Fibroblast of lung (primary cell): ENCODE measurements at places on chromosomes 1 and 21. TPM values are rescaled to one million over a fixed set of nuclear protein-coding genes. Genes with fewer than 3 reads are reported as not detected.

GRCh38 chr1:42533101-42533863 is 70.2 kb downstream of the CCDC30 start:
- no peak overlapping the region for H3K4me3 ChIP-seq
- no peak overlapping the region for H3K27ac ChIP-seq
- no peaks in the 10 kb centered on the region for H3K4me1 ChIP-seq

CFHR3 gene
- total RNA-seq, result 0.17 and 0.26 TPM in 2 replicates

SLC6A17 gene
- under 0.01 TPM in 1 of 2 replicates, not detected in the other for total RNA-seq

DNA sequence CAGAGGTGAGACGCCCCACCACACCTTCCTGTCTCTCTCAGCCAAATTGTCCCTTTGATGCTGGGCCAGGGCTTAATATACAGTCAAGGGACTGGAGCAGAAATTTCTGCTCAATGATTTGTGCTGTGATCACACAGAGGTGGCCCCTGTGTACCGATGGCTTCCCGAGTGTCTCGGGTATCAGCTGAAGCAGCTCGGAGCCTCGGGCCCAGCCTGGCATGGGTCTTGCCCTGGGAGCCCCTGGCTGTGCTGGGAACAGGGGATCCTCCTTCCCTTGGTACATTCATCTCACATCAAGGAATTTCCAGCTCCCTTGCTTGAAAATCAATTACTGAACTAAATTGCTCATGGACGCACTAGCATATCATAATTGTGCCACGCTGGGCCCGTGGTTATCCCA is 148.8 kb upstream of the C1orf174 start:
- no peaks in the 10 kb centered on the region for H3K27me3 ChIP-seq
- no peaks in the 10 kb centered on the region for H3K4me1 ChIP-seq
- no peak for DNase-seq
- H3K4me3 ChIP-seq, result no peak overlapping the region

IFI44L gene
- total RNA-seq, result 2.1 TPM in 2 replicates

DNA sequence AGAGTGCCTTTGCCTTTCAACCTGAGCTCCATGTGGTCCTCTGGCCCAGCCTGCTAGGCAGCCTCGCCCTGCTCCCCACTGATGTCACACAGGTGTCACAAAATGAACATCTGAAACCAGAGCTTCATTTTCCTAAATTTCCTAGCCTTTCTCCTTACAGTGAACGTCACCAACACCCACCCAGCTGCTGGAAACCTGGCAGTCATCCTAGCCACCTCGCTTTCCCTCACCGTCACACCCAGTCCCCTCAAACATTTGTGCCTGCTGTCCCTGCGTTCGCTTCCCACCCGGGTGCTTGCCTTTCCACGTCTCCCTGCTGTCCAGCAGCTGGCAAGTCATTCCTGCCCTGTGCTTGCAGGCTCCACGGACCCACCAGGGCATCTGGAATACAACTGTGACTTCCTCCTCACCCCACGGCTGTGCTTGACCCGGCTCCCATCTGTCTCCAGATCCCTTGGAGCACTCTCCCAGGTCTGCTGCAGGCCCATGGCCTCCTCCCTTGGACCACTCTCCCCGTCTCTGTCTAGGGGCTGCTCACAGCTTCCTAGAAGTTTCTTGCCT is 23.5 kb downstream of the ADARB1 start:
- H3K4me1 ChIP-seq, result no peaks in the 10 kb centered on the region
- no peak overlapping the region for H3K4me3 ChIP-seq
- no peak overlapping the region for H3K27ac ChIP-seq
- H3K36me3 ChIP-seq, result no peaks in the 10 kb centered on the region
- H3K27me3 ChIP-seq, result no peaks in the 10 kb centered on the region

DNA sequence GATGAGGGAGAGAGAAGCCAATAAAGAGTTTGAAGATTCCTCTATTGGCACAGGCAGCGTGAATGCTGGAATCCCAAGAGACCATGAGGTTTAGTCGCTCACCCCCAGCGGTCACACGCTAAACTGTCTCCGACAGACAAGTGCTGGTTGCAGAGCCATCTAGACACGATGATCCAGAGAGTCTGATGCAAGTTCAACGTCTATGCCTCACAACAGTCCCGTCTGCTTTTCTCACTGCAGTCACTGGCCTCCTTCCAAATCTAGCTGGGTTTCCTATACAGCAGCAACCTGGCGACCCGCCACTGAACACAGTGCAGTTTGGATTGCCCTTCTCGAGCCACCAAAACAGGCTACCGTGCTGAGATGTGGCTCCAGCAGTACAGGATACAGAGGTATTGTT is 98.6 kb upstream of the KRTAP19-8 start:
- no peaks in the 10 kb centered on the region for H3K36me3 ChIP-seq
- H3K4me1 ChIP-seq, result no peaks in the 10 kb centered on the region
- no peaks in the 10 kb centered on the region for H3K27me3 ChIP-seq
- no peak overlapping the region for H3K4me3 ChIP-seq

- no peak overlapping the region for H3K27ac ChIP-seq
- H3K4me1 ChIP-seq, result no peaks in the 10 kb centered on the region
- H3K27me3 ChIP-seq, result no peaks in the 10 kb centered on the region
- no peaks in the 10 kb centered on the region for H3K36me3 ChIP-seq
- DNase-seq, result peak; percentile 32
Observed at GRCh38 chr1:219359126-219359525, 185.4 kb downstream of the LYPLAL1 start.

DNA sequence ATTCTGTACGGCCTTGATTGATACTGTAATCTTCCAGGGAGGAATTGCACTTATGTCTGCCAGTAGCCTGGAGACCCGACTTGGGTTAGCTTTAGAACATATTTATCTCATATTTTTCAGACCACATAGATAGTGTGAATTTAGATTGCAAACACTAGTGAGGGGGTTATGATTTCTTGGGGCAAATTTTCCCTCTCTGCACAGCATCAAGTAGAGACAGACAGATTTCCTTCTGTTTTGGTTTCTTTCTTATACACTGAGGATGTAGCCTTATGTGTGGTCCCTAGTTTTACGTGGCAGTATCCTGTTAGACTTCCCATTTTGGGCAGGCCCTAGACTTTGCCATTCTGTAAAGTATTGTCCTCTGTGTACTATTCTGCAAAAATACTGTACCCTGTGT is 29.0 kb downstream of the SOAT1 start:
- DNase-seq, result peak; percentile 22
- no peaks in the 10 kb centered on the region for H3K4me1 ChIP-seq
- peak overlapping the region; percentile 23 for H3K27ac ChIP-seq
- peak overlapping the region; percentile 50 for H3K4me3 ChIP-seq
- no peaks in the 10 kb centered on the region for H3K27me3 ChIP-seq

SYPL2 gene
- total RNA-seq, result 0.26 and 1.7 TPM in 2 replicates

- H3K27ac ChIP-seq, result no peak overlapping the region
- H3K4me1 ChIP-seq, result no peaks in the 10 kb centered on the region
- H3K36me3 ChIP-seq, result no peaks in the 10 kb centered on the region
- no peaks in the 10 kb centered on the region for H3K27me3 ChIP-seq
- no peak overlapping the region for H3K4me3 ChIP-seq
- DNase-seq, result peak; percentile 21
Observed at GRCh38 chr1:66302815-66303214, 231.1 kb upstream of the SGIP1 start.

DNA sequence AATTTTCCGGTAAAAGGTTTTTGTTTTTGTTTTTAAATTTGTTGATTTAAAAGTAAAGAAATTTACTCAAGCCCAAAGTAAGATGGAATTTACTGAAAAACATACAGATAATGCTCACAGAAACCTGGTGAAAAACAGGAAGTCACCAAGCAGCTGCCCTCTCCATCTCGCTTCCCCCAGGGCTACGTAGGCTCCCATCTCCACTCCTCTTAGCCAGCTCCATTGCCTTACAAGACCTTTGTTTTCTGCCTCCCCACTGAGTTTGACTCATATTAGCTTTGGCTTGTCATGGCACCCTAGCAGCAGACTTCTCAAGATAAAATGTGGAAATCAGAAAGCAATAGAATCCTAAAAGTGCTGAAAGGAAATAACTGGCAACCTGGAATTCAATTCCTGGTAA is 57.9 kb downstream of the PHTF1 start:
- H3K27me3 ChIP-seq, result no peaks in the 10 kb centered on the region
- H3K27ac ChIP-seq, result no peak overlapping the region

DNA sequence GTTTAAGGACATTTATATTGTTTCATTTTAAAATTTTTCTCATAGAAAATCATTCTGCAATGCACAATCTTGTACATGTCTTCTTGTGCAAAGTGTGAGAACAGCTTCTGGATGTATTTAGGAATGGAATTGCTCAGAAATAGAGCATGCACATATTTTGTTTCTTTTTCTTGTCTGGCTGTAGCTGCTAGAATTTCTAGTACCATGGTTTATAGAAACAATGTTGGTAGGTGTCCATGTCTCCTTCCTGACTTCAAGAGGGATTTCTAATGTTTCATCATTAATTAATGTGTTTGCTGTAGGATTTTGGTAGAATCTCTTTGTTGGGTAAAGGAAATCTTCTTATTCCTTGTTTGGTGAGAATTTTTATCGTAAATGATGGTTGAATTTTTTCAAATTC is 99.0 kb downstream of the RYR2 start:
- DNase-seq, result no peak
- no peaks in the 10 kb centered on the region for H3K27me3 ChIP-seq
- no peak overlapping the region for H3K27ac ChIP-seq
- H3K4me3 ChIP-seq, result no peak overlapping the region

DNA sequence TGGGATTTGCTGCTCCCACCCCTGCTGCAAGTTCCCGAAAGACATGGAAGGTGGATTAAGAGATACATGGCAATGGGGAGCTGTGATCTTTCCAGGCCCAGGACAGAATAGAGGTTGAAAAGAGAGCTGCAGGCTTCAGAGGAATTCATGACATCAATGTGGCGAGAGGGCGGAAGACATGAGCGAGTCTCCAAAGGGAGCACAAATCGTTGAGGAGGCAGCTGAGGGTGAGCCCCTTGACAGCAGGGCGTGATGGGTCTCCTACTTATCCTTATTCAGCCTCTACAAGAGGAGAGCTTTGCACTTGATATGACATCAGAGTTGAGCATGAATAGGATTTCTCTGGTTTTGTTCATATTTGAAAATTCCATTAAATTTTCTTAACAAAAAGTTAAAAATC is 45.5 kb upstream of the TACSTD2 start:
- no peaks in the 10 kb centered on the region for H3K4me1 ChIP-seq
- H3K27me3 ChIP-seq, result no peaks in the 10 kb centered on the region
- no peaks in the 10 kb centered on the region for H3K36me3 ChIP-seq
- H3K27ac ChIP-seq, result no peak overlapping the region
- DNase-seq, result no peak
- H3K4me3 ChIP-seq, result no peak overlapping the region

GRCh38 chr1:2468540-2468939 is 7.5 kb upstream of the PLCH2 start:
- peaks cover 10% of the 10 kb centered on the region for H3K27me3 ChIP-seq
- DNase-seq, result no peak
- H3K4me1 ChIP-seq, result no peaks in the 10 kb centered on the region
- H3K27ac ChIP-seq, result no peak overlapping the region
- no peak overlapping the region for H3K4me3 ChIP-seq
- H3K36me3 ChIP-seq, result no peaks in the 10 kb centered on the region

AVPR1B gene
- total RNA-seq, result not detected in 2 replicates

DNA sequence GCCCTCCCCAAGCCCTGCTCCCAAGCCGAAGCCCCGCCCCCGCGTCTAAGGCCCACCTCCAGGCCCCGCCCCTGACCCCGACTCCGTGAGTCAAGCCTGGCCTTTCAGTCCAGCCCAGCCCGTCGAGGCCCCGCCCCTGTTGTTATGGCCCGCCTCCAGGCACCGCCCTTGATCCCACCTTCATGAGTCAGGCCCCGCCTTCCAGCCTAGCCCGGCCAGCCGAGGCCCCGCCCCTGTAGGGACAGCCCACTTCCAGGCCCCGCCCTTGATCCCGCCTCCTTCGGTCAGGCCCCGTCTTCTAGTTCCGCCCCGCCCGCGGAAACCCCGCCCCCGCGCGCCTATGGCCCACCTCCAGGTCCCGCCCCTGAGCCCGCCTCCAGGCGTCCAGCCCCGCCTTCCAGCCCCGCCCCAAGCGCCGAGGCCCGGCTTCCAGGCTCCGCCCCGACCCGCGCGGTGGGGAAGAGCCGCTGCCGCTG is 247 bp upstream of the DOP1B start:
- peaks cover 5% of the 10 kb centered on the region for H3K4me1 ChIP-seq
- peaks cover 2% of the 10 kb centered on the region for H3K36me3 ChIP-seq
- H3K27me3 ChIP-seq, result no peaks in the 10 kb centered on the region

- H3K27ac ChIP-seq, result no peak overlapping the region
- peaks cover 12% of the 10 kb centered on the region for H3K27me3 ChIP-seq
- peaks cover 4% of the 10 kb centered on the region for H3K4me1 ChIP-seq
- no peak overlapping the region for H3K4me3 ChIP-seq
Observed at GRCh38 chr1:40806240-40806639, 22.7 kb downstream of the KCNQ4 start.

DNA sequence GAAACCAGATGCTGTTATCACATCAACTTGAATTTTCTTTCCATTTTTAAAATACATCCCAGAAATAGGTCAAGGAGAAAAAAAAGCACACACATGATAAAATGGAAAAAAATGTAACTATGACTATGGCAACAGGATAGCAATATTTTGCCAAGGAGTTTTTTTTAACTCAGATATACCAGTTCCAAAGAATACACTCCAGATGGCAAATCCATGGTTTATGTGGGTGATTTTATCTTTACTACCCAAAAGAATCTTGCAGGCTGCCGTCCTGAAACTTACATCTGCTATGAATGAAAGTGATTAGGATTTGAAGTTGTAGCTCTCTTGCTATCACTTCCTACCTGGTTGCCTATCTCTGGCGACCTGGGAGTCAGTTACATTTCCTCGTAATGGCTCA is 91.0 kb upstream of the PLPPR4 start:
- no peaks in the 10 kb centered on the region for H3K27me3 ChIP-seq
- no peaks in the 10 kb centered on the region for H3K36me3 ChIP-seq
- DNase-seq, result no peak
- H3K27ac ChIP-seq, result no peak overlapping the region

DNA sequence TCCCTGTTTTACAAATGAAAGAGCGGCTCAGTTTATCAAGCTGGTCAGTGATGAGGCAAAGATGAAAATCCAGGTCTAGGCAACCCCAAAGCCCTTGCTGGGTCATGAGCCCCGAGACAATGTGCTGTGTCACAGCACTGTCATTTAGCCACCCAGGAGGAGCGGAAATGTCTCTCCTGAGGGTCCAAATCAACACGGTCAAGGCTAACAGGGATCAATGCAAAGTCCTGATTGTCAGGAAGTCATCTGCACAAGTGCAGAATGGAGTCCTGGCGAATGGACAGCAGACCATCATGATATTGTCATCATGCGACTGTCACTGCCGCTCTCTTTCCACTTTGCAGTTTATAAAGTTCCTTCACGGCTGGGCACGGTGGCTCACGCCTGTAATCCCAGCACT is 30.2 kb downstream of the NCMAP start:
- H3K27ac ChIP-seq, result no peak overlapping the region
- no peak for DNase-seq
- no peaks in the 10 kb centered on the region for H3K36me3 ChIP-seq
- peaks cover 11% of the 10 kb centered on the region for H3K27me3 ChIP-seq
- H3K4me3 ChIP-seq, result no peak overlapping the region

DNA sequence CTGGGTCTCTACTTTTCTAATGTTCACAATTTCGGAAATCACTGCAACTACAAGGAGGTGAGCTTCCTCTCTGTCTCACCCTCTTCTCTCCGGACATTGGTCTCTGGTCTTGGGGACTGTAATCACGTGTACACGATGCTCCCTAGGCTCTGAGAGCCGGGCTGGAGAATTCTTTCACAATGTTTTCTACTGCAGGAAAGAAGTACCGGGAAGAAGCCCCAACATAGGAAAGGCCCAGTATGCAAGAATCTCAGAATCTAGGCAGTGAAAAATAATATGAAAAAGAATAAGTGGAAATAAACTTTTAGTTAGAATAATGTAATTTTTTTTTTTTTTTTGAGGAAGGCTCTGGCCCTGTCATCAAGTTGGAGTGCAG is 13.5 kb upstream of the HJV start:
- H3K4me3 ChIP-seq, result peak overlapping the region; percentile 4
- no peak for DNase-seq
- peak overlapping the region; percentile 53 for H3K27ac ChIP-seq
